Glutamatergic neuron (in vitro differentiated cells): ENCODE measurements at places on chromosomes 2 and 18.

- DNase-seq, result no peak
These were observed 113.7 kb downstream of the OSR1 start for GRCh38 chr2:19244460-19245363.

GRCh38 chr2:207422380-207422779, 107.4 kb upstream of the CREB1 start:
- no peak for DNase-seq

GRCh38 chr2:171185165-171185818, 24.6 kb upstream of the TLK1 start:
- DNase-seq, result no peak

DNA sequence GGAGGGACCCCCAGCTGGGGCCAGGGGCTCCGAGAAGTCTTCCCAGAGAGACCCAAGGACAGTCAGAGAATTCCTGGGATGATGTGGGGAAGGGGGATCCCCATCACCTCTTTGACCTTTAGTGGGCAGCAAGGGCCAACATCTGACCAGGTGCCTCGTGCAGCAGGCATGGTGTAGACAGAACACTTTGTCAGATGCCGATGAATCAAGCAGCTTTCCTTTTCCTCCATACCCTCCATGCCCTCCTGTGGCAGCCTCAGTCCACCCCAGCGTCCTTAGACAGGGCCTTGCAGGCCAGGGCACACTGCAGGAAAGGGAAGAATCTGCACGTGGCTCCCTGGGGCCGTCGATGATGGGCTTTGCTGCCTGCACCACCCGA, 26.3 kb downstream of the GPR55 start:
- DNase-seq, result no peak

GRCh38 chr2:159987181-159987580, 75.2 kb downstream of the PLA2R1 start:
- no peak for DNase-seq

GRCh38 chr2:48514348-48515003, 15.5 kb upstream of the STON1 start:
- no peak for DNase-seq

- DNase-seq, result no peak
These were observed 1.1 kb downstream of the STRN start for GRCh38 chr2:36965206-36965605.

GRCh38 chr2:14524041-14524802, 108.3 kb upstream of the LRATD1 start:
- no peak for DNase-seq

DNA sequence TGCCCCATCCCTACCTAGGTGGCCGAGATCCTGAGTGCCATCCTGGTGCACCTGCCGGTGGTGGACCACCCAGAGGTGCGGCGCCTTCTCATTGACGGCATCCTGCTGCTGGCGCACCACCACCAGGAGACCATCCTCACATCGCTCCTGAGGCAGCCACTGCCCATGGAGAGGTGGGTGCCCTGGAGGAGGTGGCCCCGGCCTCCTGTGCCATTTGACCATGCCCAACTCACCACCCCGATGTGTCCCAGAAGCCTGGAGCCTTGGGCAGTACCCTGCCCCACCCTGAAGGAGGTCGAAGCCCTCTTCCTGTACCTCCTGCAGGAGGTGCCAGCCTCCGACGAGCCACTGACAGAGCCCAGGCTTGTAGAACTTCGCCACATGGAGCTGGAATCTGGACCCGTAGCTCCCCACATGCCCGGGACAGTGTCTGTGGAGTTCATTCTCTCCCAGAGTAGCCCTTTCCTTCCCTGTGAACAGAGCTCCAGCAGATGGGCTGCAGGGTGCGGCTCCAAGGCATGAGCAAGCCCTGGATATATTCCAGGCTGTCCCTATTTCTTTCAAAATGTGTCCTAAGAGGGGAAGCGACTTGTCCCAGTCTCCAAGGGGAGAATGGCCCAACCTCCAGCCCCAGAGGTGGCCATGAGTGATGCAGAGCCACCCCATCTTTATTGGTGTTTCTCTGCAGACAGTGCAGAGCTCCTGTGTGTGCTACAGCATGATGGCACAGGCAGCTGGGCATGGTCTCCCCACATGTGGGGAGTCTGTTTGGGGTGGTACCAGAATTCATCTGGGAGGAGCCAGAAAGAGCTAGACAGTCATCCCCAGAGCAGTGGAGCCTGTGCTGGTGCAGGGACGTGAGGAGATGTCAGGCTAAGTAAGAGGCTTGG, 34.2 kb downstream of the HJURP start:
- no peak for DNase-seq

DNA sequence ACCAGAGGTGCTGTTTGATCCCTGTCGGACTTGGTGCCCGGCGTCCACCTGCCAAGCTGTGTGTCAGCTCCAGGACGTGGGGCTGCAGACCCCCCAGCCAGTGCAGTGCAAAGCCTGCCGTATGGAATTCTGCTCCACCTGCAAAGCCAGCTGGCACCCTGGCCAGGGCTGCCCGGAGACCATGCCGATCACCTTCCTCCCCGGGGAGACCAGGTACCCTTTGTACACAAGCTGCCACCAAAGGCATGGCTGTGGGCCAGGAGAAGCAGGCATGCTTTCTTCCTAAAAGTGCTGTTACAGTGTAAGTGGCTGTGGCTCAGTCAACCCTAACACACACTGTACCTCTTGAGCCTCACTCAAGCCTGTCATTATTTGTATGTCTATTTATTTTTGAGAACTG, 103.3 kb downstream of the RNF144A start:
- no peak for DNase-seq

DNA sequence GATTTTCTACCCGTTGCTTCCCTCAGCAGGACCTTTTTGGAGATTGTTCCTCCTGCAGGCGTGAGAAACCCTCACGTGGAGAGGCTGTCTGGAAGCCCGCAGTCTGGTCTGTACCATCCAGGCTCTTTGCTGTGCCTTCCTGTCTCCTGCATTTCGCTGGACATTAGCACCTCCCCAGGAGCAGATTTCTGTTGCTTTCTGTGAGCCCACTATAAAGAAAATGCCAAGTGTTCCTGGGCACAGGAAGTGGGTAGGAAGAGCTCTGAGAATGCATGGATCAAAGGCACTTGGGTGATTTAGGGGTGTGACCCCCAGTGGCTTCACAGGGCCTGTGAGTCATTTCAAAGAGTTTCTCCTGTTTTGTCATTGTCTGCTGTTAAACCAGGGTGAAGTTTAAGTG, 27.3 kb downstream of the SPTBN1 start:
- no peak for DNase-seq
